Sigmoid colon (tissue), 7 donors: ENCODE measurements at places on chromosomes 5 and 9. TPM values are rescaled to one million over a fixed set of nuclear protein-coding genes. Genes with fewer than 3 reads are reported as not detected.

Gene C9orf50
- total RNA-seq = not detected

- no peak for DNase-seq
- H3K36me3 ChIP-seq = no peaks in the 10 kb centered on the region
- H3K27me3 ChIP-seq = no peaks in the 10 kb centered on the region
- H3K4me1 ChIP-seq = no peaks in the 10 kb centered on the region
- no peak overlapping the region for H3K27ac ChIP-seq
Measured at GRCh38 chr5:107230367-107230766, 440.4 kb downstream of the EFNA5 start.

Gene WDR38
- total RNA-seq = not detected

- no peak overlapping the region for H3K27ac ChIP-seq
- H3K36me3 ChIP-seq = no peaks in the 10 kb centered on the region
- H3K4me1 ChIP-seq = no peaks in the 10 kb centered on the region
Measured at GRCh38 chr5:87541033-87541432, 128.3 kb upstream of the CCNH start.

Gene TICAM2
- 3.6 TPM for total RNA-seq

DNA sequence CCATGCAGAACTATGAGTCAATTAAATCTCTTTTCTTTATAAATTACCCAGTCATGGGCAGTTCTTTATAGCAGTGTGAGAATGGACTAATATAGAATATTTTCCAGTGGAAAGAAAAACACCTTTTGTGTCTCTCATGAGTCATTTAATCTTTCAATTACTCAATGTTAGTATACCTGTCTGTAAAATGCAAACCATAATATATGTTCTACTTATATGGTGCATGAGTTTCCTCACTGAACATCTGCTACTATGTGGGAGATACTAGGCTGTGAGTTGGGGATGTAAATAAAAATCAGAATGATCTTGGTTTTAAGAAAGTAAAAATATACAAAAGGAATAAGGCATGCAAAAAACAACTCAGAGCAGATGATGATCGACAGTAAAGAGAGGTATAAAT is 15.0 kb downstream of the CDH10 start:
- DNase-seq = no peak
- H3K4me3 ChIP-seq = no peak overlapping the region
- no peaks in the 10 kb centered on the region for H3K36me3 ChIP-seq
- no peaks in the 10 kb centered on the region for H3K27me3 ChIP-seq
- no peak overlapping the region for H3K27ac ChIP-seq

- H3K27me3 ChIP-seq = no peaks in the 10 kb centered on the region
- no peak overlapping the region for H3K4me3 ChIP-seq
- H3K27ac ChIP-seq = peak overlapping the region; percentile 78
- no peaks in the 10 kb centered on the region for H3K36me3 ChIP-seq
- H3K4me1 ChIP-seq = peaks cover 43% of the 10 kb centered on the region
Measured at GRCh38 chr5:151005950-151006576, 14.3 kb upstream of the GPX3 start.

Gene S100Z
- not detected for total RNA-seq

DNA sequence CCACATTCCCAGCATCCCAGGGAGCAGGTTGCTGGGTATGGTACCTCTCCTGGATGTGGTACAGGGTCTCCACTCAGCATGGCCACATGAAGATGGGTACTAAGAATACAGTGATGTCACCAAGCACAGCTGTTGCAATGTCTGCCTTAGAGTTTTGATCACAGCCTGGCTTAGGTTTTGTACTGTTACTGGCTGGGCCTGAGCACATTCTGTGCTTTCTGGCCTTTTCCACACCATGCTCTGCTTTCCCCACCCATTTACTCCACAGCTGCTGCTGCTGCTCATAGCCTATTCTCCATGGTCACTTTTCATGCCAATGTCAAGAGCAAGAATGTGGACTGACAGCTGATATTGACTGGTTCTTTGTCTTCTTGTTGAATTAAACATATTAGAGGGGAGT is 481.9 kb downstream of the ARHGEF28 start:
- H3K36me3 ChIP-seq = no peaks in the 10 kb centered on the region
- H3K4me3 ChIP-seq = no peak overlapping the region
- no peak overlapping the region for H3K27ac ChIP-seq
- H3K4me1 ChIP-seq = peaks cover 6% of the 10 kb centered on the region

- peaks cover 38% of the 10 kb centered on the region for H3K4me1 ChIP-seq
- DNase-seq = peak; percentile 81
- peak overlapping the region; percentile 84 for H3K27ac ChIP-seq
Measured at GRCh38 chr9:107491081-107492053, 1.8 kb upstream of the KLF4 start.

GRCh38 chr5:138803285-138803684 is 50.1 kb downstream of the CTNNA1 start:
- H3K27me3 ChIP-seq = no peaks in the 10 kb centered on the region
- H3K27ac ChIP-seq = no peak overlapping the region
- DNase-seq = no peak
- H3K4me3 ChIP-seq = no peak overlapping the region
- no peaks in the 10 kb centered on the region for H3K36me3 ChIP-seq

Gene PCDHGA10
- total RNA-seq = 7.8 TPM

- no peak for DNase-seq
- no peak overlapping the region for H3K27ac ChIP-seq
- no peak overlapping the region for H3K4me3 ChIP-seq
- no peaks in the 10 kb centered on the region for H3K27me3 ChIP-seq
- no peaks in the 10 kb centered on the region for H3K4me1 ChIP-seq
Measured at GRCh38 chr5:43646992-43647391, 44.0 kb downstream of the NNT start.

GRCh38 chr9:3525836-3526164 is at the start of gene RFX3:
TSS of gene RFX3 (minus strand) at chr9:3526001. CDS start at chr9:3395588, 130,413 bp downstream.
- no peaks in the 10 kb centered on the region for H3K36me3 ChIP-seq
- no peaks in the 10 kb centered on the region for H3K27me3 ChIP-seq
- peak within 1 kb of the TSS; percentile 98 for H3K27ac ChIP-seq
- peak; percentile 95 for DNase-seq
- H3K4me3 ChIP-seq = peak within 1 kb of the TSS; percentile 95

DNA sequence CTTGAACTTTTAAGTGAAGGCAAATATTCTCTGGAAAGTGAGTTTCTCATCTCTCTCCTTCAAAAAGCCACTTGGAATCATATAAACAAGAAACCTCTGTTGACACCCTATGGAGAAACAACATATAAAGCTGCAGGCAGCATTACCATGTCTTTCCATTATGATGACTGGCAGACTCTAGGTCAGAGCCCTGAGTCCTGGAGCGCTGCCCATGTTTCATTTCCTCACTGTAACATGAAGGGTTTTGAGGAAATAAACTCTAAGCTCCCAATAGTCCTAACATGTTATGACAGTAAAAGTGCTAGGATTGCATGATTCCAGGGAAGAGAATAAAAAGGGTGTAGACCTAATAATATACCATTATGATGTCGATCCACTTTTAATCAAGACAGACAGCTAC is 220.6 kb downstream of the CTNND2 start:
- no peaks in the 10 kb centered on the region for H3K27me3 ChIP-seq
- no peak overlapping the region for H3K4me3 ChIP-seq
- no peaks in the 10 kb centered on the region for H3K4me1 ChIP-seq
- no peaks in the 10 kb centered on the region for H3K36me3 ChIP-seq

GRCh38 chr5:154367101-154367500 is 78.7 kb upstream of the SAP30L start:
- no peaks in the 10 kb centered on the region for H3K27me3 ChIP-seq
- H3K27ac ChIP-seq = peak overlapping the region; percentile 71
- peaks cover 68% of the 10 kb centered on the region for H3K4me1 ChIP-seq
- no peak for DNase-seq
- H3K4me3 ChIP-seq = no peak overlapping the region

Gene FLT4
- 16.9 TPM for total RNA-seq
